GM06990 (cell line): ENCODE measurements at places on chromosomes 13 and 19.

- DNase-seq, result no peak
Observed at GRCh38 chr13:71759651-71760511, 107.1 kb downstream of the DACH1 start.

GRCh38 chr13:104198801-104199200, 1132.6 kb upstream of the SLC10A2 start:
- no peak for DNase-seq

DNA sequence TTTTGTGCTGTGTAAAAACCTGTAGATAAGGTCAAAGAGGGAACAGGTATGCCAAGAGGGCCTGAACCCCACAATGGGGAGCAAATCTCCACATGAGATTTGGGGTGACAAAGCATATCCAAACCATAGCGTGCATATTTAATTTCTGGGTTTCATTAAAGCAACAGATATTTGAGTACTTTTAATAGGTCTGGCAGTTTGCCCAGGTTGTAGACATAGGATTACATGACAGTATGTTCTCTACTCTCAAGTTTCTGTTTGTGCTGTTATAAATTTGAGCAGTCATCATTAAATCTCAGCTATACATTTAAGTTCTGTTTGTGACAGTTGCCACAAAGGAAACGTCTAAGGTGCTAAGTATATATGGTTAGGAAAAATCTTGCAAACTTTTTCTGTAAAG, 236.4 kb downstream of the ATP8A2 start:
- no peak for DNase-seq

DNA sequence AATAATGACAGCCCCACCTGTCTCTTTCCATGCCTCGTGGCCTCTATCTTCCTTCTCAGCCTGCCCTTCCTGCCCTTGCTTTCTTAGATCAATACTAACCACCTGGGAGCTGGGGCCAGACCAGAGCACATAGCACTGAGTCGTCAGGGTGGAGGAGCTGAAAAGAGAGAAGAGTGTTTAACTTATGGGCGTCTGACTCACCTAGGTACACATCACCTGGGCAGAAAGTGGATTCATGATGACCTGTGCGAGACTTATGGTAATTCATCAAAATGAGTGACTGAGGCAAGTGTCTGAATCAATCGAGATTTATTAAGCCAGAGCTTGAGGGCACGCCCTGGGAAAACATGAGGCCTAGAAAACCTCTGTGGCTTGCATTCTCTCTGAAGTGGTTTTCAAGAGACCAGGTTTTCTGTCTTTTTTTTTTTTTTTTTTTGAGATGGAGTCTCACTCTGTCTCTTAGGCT, 19.2 kb downstream of the CEACAM6 start:
- DNase-seq, result no peak

GRCh38 chr13:113360446-113360845, 3.5 kb downstream of the GRTP1 start:
- DNase-seq, result no peak

DNA sequence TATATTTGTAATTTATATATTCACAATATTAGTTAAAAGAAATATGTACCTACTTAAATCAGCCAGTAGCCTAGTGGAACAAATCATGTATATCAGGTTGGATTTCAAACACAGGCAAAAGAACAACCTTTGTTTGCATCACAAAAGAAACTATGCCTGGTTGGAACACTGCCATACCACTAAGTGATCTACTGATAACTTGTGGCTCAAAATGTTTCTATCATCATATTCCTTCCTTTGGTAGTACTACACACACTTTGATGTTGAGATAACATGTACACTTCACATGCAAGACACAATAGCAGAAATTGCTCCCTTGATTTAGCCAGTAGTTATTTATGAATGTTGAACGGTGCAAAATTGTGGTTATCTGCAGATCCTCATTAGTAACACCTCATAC, 146.0 kb upstream of the GPC6 start:
- DNase-seq, result no peak

DNA sequence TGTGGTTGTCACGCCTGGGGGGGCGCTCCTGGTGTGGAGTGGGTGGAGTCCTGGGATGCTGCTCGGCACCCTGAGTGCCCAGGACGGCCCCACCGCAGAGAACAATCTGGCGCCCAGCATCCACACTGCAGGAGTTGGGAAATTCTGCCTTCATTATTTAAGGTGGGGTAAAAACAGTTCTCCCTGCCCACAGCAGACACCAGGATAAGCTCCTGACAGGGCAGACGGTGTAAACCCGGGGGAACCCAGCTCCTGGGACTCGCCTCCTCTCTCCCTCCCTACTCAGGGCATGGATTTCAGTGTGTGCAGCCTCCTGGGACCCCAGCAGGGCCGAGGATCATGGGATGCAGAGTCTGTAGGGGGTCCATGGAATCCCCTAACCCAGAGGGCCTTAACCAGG, 7.7 kb upstream of the WDR18 start:
- no peak for DNase-seq

DNA sequence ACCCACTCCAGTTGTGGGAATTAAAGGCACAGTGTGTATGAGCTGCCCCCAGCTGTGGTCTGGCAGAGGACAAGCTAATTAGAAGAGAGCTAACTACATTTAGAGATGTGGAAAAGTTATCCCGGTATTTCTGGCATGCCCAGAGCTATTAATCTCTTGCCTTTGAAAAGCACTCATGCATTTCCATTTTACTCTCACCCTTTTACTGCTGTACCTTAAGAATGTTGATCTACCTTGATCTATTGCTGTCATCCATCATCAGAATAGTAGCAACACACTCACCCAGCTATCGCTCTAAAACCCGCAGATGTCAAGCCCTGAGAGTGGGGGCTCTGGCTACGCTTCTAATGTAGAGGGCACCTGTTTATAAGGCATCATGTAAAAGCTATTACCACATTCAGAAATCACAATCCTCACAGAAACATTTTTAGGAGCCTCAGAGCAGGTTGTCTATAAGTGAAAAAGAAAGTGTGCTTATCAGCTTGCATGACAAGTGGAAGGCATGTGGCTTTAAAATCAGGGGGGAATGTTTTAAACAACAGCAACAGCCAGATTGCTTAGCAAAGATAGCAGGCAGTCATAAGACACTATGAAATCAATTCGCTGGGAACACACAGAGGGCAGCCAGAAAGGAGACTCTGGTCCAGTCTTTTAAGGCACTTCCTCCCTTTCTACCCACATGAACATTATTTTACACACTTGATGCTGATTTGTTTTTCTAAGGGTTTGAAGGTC, 224.2 kb upstream of the IRS2 start:
- no peak for DNase-seq

DNA sequence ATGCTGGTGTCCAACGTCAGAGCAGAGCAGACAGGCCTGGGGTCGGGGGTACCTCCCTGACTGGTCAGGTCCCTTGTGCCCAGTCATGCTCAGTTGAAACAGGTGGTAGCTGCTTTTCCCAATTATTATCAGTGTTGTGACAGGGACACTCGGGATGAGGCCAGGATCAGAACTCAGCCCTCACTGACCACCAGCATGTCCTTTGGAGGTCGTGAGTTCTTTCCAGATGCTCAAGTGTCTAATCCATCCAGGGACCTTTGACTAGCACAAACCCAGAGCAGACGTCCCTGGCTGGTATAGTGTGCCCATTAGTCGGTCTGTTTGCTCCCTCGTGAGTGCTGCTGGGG, 22.4 kb downstream of the MAU2 start:
- no peak for DNase-seq

GRCh38 chr13:101486708-101487437, 34.4 kb downstream of the ITGBL1 start:
- no peak for DNase-seq

DNA sequence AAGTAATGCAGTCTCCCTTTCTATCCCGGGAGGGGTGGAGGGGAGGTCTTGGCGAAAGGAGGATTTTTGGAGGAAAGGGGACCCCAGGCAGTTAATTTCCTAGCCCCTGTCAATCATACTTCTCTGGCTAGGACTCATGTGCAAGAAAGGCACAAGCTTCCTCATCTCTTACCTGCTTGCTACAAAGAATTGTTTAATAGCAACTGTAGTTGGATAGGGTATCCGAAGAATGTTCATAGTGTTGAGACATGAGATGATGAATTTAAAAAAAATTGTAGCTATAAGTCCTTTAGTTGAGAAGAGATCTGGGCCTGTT, 525 bp downstream of the BORA start:
- no peak for DNase-seq

DNA sequence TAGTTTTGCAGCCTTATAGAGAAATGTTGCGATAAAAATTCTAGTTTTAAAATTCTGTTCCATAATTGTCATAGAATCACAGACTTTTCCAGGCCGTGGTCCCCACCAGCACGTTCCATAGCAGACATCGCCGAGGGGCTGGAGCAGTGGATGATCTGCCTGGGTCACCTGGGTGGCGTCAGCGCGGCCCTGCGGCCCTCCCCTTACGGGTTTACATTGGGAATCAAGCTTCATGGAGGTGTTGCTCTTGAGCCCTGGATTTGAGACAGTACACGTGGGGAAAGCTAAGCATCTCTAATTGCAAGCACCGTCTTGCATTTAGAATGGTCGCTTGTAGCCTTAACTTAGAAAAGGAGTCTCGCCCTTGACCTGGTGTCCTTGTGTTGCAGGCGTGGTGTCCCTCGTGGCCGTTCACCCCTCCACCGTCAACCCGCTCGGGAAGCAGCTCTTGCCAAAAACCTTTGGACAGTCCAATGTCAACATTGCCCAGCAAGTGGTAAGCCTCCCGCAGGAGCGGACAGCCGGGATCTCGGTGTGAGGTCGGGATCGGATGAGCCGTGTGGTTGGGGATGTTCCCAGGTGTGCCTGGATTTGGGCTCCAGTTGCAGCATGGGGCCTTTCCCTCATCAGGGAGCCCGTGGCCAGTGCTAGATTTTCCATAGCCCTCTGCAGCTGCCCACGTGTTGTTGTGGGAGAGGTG, 35.1 kb downstream of the ATP4B start:
- no peak for DNase-seq

DNA sequence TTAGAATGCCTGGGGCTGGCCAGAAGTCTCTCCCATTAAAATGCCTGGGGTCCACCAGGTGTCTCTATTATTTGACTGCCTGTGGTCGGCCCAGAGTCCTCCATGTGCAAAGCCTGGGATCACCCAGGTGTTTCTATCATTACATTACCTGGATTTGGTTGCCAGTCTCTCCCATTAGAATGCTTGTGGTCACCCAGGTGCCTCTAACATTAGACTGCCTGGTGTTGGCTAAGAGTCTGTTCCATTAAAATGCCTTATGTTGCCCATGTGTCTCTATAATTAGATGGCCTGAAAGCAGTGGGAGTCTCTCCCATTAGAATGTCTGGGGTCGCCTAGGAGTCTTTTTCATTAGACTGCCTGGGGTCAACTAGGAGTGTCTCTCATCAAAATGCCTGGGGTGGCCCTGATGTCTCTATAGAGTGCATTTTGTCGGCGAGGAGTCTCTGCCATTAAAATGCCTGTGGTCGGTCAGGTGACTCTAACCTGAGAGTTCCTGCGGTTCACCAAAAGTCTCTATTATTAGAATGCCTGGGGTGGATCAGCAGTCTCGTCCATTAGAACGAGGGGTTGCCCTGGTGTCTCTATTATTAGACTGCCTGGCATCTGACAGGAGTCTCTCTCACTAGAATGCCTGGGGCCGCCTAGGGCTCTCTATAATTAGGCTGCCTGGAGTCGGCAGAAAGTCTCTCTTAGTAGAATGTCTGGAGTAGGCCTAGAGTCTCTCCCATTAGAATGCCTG, 1540.5 kb downstream of the UQCRFS1 start:
- DNase-seq, result no peak

DNA sequence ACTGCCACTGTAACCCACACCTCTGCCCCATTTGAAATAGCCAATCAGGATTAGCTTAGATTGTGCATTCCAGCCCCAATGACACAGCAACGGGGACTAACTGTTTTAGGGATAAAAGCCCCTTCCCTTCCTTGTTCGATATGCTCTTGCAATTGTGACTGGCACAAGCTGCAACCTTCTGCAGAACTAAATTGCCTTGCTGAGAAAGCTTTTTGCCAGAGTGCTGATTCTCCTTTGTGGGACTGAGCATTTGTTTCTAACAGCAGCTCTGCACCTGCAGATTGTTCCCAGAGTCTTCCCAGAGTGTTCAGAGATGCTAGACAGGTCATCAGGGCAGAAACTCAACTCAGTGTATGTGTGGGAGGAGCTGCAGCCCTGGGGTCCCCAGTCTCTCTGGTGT, 115.8 kb downstream of the ZNF675 start:
- no peak for DNase-seq

DNA sequence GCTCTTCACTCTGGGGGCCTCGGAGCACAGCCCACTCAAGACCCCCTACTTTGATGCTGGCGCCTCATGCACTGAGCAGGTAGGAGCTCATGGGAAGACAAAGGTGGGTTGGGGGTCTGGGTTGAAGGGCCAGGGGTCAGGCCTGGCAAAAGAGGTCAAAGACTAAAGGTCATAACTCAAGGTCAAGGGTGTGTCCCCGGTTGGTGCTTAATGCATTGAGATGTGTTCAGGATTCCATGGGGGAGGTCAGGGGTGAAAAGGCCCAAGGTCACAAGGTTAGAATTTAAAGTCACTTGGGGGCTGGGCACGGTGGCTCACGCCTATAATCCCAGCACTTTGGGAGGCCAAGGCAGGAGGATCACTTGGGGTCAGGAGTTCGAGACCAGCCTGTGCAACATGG, 4.9 kb upstream of the TOMM40 start:
- DNase-seq, result no peak

DNA sequence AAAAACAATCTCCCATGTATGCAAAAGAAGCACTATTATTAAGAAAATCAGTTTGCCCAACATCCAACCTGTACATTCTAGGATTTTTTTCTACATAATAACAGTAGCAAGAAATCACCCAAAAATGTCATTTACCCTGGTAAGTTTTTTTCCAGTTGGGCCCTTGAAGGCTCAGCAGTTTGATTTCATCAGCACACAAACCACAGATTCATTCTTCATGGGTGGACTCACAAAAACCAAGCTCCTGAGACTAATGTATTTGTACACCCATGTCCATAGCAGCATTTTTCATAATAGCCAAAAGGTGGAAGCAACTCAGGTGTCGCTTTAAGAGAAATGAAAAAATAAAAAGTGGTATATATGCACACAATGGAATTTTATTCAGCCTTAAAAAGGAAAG, 210.1 kb downstream of the TBC1D4 start:
- no peak for DNase-seq

DNA sequence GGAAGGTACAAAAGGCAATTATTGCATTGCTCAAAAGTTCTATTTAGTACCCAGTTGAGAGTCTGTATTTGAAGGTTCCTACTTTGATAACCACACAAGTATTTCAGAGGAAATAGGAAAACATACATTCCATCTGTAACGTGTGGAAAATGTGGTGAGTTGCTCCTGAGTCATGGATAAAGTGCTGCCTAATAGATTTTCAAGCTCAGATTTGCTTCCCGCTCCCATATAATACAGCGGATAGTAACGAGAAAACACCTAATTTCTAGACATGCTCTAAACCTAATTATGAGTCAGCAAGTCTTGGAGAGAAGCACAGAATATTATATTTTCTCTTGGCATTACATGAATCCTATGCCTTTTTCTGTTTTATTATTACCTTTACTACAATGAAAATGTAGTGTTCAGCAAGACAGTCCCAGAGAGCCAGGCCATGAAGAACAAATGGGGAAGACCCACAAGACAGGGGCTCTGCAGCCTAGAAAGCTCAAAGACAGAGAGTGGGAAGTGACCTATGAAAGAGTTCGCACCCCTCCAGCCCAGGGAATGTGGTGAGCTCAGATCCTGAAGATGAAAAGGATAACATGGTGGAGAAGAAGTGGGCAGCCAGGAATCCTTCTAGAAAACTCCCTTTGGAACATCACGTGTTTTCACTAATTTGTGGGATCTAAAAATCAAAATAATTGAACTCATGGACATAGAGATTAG, 116.1 kb downstream of the STARD13 start:
- no peak for DNase-seq

GRCh38 chr13:47843005-47843404, 158.1 kb downstream of the SUCLA2 start:
- DNase-seq, result no peak
